ENCODE measurements at places on chromosomes 12 and 14.
A peak's percentile ranks its signal among the peaks of the same experiment; 100 is the strongest.

- DNase-seq: no peak
Observed at GRCh38 chr14:63551332-63551731, 8.2 kb upstream of the PPP2R5E start.

GRCh38 chr12:40049268-40049667, 56.6 kb downstream of the SLC2A13 start:
- no peak for DNase-seq

DNA sequence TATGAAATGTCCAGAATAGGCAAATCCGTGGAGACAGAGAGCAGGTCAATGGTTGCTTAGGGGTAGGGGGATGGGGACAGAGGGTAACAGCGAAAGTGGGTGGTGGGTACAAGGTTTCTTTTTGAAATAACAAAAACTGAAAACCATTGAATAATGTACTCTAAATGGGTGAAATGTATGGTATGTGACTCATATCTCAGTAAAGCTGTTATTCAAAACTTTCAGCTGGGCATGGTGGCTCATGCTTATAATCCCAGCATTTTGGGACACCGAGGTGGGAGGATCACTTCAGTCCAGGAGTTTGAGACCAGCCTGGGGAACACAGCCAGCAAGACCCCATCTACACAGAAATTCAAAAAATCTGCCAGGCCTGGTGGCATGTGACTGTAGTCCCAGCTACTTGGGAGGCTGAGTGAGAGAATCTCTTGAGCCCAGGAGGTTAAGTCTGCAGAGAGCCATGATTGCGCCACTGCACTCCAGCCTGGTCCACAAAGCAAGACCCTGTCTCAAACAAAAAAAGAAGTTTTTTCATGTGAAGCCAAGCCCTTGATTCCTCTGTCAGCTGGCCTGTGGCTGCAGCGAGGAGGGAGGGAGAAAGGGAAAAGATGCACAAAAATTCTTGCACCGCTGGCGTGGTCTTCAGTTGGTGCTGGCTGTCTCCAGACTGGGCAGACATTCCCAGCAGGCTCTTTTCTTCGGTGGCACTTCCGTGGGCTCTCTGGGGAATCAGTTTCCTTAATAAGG, 248.2 kb downstream of the SLC41A2 start:
- DNase-seq: no peak

GRCh38 chr12:27179400-27180214, 64.5 kb upstream of the STK38L start:
- DNase-seq: no peak

GRCh38 chr12:89347325-89347829, 4.9 kb downstream of the DUSP6 start:
- DNase-seq: no peak

- DNase-seq: no peak
Observed at GRCh38 chr12:11555743-11556625, 93.5 kb upstream of the ETV6 start.

GRCh38 chr12:12999271-12999958, 650 bp downstream of the HEBP1 start:
- no peak for DNase-seq

DNA sequence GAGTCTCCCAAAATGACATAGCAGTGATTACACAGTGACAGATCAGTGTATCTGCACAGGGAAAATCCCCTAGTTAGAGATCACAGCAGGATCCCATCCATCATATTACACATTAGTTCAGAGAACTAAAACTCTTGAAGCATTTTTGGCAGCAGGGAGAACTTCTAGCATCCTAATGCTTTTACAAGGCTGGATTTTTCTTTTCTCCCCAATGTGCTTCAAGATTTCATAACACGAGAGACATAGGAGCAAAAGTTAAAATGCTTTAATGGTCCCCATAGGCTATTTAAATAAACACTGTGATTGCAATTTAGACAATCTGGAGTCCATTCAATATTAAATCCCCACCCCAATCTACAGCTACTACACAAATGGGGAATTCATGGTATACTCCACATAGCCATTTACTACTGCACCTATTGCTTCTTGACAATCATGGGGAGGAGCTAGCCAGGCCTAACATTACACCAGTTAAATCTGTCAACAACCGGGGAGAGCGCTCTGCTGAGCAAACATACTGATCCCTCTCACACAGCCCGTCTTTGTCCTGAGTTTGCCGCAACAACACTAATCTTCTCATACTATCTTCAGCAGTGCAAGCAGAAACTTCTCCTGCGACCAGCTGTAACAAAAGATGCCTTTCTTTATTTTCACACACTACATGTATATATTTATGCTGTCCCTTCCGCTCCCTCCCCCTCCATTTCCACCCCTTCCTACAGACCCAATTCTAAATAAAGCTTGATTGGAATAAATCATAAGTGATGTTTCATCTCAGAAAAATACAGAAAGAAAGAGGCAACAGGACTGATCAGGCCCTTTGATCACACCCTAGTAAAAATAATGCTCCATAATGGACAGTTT, 120.3 kb upstream of the SOX5 start:
- no peak for DNase-seq

DNA sequence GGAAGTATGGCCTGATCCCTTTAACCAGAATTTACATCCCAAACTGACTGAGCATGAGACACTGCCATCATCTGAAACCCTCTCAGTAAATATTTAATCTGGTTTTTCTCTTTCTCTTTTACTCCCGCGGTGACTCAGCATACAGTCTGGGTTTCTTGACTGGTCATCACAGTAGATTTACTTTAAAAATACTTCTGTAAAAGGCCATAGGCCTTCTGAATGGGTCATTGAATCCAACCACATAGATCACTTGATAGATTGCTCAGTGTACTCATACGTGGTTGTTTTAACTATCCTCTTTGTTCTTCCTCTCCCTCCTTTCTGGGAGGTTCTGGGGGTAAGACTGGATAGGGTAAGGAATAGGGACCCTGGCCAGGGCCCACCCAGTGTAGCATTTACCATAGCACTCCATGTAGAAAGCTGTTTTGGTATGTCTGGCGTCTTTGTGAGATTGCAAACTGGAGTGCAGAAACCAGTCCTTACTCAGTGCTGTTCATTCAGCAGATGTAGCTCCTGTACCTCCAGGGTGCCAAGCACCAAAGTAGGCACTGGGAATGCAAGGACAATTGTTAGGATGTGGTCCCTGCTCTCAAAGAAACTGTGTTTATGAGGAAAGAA, 165.7 kb downstream of the SRGAP1 start:
- no peak for DNase-seq

GRCh38 chr14:93033983-93034670, 81.6 kb downstream of the ITPK1 start:
- no peak for DNase-seq

DNA sequence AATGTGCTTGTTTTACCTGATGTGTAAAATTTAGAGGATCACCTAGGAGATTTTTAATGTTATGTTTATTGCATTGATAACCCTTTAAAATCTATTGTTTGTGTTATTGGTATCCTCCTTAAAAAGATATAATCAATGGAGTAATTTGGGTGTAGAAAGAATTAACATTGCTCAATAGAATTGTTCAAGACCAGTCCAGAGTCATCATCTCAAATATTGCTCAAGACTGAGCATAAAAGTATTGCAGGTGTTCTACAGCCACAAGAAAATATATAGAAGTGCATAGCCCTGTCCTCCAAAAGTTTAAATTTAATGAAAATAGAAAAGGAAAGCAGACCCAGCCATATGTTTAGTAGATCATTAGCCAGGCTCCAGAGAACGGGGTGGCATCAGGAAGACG, 102.5 kb upstream of the ARID2 start:
- no peak for DNase-seq

- DNase-seq: no peak
Observed at GRCh38 chr12:12474471-12474928, 88.2 kb downstream of the DUSP16 start.

- DNase-seq: no peak
Observed at GRCh38 chr12:7448099-7448498, 4.1 kb upstream of the CD163L1 start.

DNA sequence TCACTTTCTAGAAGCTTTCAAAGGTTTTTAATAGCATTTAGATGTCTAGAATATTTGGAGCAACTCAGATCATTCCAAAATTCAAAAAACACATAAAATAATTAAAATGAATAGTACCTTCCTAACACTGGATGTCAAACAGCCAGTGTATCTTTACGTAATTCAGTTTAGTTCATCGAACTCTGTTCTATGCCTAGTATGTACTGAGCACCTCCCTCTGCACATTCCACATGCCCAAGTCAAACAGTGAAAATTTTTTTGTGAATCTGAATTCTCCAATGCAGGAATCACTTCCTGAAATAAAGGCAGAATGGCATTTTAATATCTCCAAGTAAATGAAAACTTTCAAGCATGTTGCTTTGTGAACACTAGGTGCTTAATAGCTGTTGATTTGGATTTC, 192.3 kb downstream of the C12orf42 start:
- no peak for DNase-seq

GRCh38 chr14:101083564-101084435, 180.3 kb upstream of the RTL1 start:
- DNase-seq: no peak

DNA sequence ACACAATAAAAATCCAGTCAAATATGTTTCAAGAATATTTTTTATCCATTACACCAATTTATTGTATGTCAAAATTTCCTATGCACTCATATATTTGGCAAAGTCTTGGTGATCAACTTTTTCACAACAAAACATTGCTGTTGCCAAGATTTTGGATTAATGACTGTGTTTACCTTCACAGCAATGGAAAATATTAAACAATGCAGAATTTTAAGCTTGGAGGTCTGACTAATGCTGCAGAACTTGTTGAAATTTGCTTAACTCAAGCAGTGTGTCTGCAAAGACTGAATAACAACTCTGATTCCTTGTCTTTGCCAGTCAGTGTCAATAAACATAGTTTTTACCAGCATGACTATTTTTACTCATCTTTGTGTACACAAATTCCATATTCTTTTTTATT, 336.4 kb downstream of the CCER1 start:
- DNase-seq: no peak

- no peak for DNase-seq
Observed at GRCh38 chr14:26427097-26427496, 170.7 kb downstream of the NOVA1 start.

- DNase-seq: no peak
Observed at GRCh38 chr12:42162965-42163364, 18.3 kb upstream of the GXYLT1 start.

DNA sequence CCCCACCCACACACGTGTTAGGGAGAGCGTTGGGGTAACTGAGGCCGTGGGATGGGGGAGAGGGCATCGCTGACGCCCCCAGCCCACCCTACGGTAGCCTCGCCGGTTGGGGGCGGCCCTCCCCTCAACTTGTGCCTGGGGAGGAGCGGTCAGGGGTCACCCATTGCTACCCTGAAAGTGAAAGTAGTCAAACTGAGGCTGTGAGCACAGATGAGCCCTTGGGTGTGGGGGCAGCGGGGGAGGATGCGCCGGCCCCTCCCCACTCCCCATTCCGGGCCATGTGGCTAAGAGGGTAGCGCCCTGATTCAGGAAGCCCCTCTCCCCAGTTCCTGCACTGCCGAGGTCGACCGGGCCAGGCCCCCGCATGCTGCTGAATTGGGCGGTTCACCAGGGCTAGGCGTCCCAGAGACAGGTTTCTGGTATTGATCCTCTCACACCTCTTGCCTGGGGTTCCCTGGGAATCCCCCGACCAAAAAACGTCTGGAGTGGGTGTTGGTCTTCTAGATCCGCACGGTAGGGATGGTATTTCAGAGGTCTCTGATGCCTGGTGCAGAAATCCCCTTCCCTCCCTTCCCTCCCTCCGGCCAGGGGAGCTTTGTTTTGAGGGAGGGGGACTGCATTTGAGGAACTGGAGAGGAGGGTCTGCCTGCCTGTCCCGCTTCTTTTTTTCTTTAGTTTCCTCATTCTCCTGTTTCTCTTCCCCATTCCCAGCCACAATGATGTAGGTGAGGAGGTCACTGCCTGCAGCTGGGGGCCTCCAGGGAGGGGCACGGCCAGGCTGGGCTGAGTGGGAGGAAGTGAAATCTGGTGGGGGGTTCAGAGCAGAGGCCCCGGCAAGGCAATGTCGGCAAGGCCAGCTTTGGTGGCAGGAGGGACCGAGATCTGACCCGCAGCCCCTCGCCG, 1.0 kb downstream of the SH2B3 start:
- DNase-seq: peak; percentile 45

DNA sequence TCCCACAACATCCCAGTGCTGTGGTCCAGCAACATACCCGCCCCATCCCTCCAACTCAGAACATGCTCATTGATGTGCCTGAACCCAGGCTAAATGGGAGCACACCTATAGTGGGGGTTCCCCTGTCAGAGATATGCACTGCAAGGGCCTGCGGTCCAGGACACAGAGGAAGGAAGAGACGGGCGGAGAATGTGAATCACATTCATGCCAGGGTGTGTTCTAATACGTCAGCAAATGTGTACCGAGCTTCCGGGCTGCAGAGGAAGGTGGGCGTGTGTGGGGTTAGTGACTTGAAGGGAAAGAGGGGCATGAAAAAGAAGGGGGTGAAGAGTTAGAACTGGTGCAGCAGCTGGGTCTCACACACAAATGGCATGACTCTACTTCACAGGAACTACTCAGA, 83.7 kb downstream of the DPF3 start:
- DNase-seq: peak; percentile 6

GRCh38 chr14:25001601-25002000, 48.3 kb downstream of the STXBP6 start:
- no peak for DNase-seq

DNA sequence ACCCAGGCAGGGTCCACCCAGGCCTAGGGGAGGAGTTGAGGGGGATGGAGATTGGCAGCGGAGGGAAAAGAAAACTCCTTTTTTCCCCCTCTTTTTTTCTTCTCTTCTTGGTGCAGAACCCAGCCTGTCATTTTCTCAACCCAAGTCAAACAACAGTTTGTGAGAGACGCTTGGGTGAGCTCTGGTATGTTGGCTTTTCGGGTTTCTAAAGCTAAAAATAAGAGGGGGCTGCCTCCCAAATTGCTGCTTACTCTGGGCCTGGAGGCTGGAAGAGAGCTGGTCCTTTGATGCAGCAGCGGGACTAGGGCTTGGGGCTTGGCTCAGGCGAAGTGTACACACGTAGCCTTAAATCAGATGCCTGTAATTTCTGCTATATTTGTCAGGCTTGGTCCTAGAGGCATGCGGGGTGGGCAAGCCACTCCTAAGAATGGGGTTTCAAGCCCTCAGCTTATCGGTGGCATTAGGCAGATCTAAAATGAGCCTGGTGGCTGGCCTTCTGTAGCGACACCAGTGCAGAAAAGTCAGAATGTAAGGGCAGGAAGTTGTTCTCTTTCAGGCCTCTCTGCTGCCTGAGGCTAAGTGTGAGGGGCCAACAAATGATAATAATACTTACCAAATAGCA, 816 bp upstream of the SLC8A3 start:
- DNase-seq: no peak

DNA sequence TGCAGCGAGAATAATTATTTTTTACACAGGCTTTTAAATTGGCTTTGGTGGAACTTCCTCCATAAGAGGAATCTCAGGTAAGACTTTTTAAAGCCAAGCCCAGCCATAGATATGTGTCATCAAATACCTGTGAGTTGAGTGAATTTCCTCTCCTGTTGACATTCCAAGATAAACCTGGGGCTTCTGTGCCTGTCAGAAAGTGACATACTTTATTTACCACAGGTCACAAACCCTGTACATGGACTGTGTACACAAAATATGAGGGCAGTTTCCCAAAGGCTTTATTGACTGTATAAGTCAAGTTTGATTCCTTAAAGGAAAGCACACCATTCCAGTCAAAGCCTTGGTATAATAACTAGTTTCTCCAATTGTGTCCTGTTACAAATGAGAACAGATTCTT, 25.9 kb upstream of the SRSF5 start:
- DNase-seq: no peak

GRCh38 chr14:69996216-69996615, 117.0 kb downstream of the SMOC1 start:
- DNase-seq: no peak

All from activated T-helper 1 cell treated with anti-CD3 and anti-CD28 coated beads, Interleukin-2, amount 50 U/mL, for 16 hours (primary cell).